ENCODE measurements at places on chromosomes 7 and 10.

- DNase-seq = no peak
These were observed 15.3 kb downstream of the TPK1 start for GRCh38 chr7:144820552-144820951.

- no peak for DNase-seq
These were observed 9.9 kb upstream of the ZC3HAV1 start for GRCh38 chr7:139119486-139119849.

DNA sequence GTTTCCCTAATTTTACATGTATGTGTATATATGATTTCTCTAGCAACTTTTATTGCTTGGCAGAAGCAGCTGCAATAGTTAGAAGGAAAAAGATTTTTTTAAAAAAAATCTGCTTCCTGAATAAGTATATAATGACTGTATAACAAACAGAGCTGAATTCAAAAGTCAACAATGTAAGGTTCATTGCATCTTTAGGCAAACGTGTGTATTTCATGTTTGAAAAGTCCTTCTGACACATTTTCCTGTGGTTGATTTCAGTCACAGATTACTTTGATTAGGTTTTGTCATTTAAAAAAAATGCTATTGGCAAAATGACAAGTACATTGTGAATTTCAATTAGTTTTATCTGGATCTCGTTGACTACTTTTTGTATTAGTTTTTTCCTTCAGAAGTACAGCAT is 231.0 kb downstream of the CSTF2T start:
- DNase-seq = no peak

DNA sequence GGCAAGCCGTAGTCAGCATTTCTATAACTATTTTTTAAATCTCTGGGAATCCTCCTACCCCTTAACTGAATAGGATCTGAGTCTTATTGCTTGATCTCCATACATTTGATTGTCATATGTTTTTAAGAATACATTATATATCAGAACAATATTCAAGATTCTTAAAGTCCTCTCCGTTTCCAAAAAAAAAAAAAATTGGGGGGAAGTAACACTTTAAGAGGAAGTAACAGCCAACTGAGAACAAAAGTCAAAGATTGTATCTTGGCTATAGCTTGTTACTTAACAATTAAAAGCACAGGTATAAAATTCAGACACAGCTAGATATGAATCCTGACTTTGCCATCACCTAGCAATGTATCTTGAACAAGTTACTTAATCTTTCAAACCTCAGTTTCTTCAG is 169.9 kb upstream of the ADO start:
- DNase-seq = no peak

- no peak for DNase-seq
These were observed 358.5 kb downstream of the TFEC start for GRCh38 chr7:115672024-115672423.

DNA sequence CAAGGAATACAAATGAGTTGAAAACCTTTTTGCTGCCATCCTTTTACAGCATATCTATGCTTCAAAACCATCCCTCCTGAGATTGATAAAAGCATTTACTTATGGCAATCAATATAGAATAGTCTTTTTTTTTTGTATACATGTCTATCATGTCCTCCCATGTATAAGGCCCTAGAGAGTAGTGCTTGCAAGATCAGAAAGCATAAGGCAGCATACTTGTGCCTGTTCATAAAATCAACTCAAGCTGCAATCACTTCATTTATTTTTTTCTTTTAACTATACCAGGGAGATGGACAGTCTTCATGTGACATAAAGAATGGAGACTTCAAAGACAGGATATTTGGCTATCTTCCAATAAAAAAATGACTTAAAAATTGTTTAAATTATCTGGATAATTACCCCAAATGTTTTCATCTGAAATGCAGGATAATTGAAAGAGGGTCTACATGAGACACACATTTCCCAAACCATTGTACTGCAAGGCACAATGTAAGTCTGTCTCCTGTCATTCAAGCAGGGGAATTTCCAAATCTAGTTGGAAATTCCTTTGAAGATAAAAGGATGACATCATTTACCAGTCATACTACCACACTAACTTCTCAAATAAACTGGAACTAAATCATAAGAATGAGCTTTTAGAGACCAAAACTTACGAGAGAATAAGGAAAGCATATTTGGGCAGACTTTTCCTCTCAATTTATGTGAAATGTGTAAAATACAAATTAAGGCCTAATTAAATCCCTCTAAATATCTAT is 22.5 kb downstream of the LRRN3 start:
- no peak for DNase-seq

DNA sequence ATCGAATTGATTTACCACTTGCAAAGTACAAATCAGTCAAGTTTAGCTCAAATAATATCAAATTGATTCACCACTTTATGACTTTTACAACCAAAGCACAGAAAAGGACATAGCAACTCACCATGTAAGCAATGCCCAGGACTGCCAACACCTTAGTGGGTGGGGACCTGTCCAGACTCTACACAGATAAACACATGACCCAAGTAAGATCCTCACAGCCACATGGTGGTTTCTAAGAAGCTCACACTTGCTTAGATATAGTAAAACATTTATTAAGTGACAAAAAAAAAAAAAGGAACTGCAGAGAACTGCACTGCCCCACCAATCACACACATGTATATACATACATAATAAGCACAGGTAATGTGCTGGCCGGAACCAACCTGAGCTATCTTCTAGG is 116.2 kb downstream of the SLC25A13 start:
- DNase-seq = no peak

- DNase-seq = no peak
These were observed 311.5 kb downstream of the REEP3 start for GRCh38 chr10:63832686-63833085.

DNA sequence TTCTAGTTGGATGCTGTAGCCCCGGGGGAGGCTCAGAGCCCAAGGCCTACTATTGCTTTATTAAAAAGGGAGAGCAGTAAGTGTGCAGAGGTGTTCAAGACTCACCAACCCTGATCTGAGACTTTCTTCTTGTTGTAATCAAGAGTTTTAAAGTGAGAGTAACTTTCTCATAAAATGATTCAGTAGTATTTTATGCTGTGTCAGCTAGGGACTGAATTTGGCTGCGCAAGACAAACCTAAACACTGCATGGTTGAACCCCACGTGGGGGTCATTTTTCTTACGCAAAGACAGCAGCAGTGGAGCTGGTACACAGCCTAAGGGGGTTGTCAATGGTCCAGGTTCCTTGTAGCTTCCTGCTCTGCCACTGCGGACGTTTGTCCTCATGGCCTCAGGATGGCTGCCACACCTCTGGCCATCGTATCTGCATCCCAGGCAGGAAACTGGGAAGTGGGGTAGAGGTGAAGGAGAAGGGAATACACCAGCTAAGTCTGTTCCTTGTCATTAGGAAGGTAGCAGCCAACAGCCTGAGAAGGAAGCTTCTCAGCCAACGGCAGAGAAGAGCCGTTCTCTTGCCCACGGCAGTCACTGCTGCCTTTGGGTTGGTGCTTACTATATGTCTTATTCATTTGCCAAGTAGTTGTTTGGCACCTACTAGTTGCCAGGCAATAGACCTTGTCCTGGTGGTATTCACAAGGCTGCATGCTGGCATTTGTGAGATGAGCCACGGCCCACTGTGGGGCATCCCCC is 44.7 kb downstream of the ELFN1 start:
- no peak for DNase-seq

DNA sequence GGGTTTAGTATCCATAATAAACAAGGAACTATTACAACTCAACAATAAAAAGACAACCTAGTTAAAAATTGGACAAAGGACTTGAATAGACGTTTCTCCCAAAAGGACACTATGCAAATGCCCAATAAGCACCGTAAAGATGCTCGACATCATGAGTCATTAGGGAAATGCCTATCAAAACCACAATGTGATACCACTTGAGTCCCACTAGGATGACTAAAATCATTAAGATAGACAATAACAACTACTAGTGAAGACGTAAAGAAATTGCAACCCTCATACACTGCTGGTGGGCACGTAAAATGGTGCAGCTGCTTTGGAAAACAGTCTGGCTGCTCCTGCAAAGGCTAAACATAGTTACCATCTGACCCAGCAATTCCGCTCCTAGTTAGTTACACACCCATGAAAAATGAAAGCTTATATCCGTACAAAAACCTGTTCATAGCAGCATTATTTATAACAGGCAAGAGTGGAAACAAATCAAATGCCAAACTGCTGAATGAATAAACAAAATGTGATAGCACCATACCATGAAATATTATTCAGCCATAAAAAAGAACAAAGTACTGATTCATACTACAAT is 17.3 kb downstream of the CCDC3 start:
- DNase-seq = no peak

GRCh38 chr10:101188942-101189341 is 40.3 kb downstream of the LBX1 start:
- DNase-seq = no peak

DNA sequence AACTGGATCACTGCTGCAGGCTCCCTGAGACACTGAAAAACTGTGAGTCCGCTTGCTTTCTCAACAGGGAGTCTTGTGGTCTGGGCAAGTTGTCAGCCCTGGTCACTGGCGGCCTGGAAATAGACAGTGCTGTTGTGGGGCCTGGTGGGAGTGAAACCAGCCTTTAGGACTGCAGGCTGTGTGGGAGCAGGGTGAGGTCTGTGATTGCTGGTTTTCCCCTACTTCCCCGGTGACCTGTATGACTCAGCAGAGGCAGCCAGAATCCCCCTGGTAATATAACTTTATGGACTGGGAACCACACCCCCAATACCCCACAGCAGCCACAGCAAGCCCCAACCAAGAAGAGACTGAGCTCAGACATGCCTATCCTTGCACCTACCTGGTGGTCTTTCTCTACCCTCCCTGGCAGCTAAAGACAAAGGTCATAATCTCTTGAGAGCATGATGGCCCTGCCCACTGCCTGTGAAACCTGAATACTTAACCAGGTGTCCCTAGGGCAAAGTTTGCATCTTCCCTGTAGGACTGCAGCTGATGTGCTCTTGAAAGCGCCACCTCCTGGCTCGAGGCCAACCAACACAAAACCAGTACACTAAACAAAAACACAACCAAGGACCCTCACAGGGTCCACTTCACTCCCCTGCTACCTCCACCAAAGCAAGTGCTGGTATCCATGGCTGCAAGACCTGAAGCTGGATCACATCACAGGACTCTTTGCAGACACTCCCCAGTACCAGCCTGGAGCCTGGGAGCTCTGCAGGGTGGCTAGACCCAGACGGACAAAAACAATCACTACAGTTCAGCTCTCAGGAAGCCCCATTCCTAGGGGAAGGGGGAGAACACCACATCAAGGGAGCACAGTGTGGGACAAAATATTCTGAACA is 7.2 kb upstream of the ADAM22 start:
- no peak for DNase-seq

- DNase-seq = no peak
These were observed 693.9 kb downstream of the PARD3 start for GRCh38 chr10:34121125-34121753.

GRCh38 chr10:75102830-75103673 is 8.4 kb upstream of the SAMD8 start:
- DNase-seq = no peak

- no peak for DNase-seq
These were observed 177.6 kb downstream of the STK31 start for GRCh38 chr7:23887660-23888059.

DNA sequence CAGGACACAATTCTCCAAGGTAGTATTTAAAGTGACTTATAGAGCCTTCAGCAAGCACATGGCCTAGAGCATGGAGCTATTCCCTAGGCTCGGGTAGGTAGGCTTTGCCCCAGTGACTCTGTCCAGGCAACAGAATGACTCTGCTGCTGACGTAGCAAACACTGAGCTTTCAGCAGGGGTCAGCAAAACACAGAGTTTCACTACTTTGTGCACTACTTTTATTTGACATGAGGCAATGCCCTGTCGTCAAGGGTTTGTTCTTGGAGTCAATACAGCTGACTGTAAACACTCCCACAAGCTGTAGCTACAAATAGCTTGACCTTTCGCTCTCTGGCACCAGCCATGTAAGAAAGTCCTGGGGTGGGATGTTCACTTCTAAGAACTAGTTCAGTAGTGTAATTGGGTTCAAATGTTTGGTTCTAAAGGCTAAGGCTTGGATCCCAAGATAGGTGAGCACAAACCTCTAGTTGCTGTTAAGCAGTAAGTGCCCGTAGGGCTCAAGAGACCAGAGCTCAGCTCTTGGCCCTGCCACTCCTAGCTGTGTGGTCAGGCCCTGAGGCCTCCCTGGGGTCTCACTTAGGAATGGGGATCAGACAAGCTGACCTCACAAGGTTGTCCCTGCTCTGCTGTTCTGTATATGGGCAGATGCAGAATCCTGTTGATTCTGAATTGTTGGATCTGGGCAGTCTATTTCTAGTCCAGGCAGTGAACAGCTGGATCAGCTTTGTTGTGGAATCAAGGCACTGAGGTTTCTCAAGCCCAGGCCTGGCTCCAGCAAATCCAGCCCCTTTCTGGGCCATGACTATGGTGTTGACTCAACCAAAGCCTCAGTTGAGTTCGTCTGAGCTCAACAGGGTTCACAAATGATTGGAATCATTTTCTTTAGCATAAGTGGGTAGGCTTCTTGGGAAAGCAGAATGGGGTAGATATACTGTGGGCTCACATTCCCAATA is 10.7 kb downstream of the NODAL start:
- no peak for DNase-seq

DNA sequence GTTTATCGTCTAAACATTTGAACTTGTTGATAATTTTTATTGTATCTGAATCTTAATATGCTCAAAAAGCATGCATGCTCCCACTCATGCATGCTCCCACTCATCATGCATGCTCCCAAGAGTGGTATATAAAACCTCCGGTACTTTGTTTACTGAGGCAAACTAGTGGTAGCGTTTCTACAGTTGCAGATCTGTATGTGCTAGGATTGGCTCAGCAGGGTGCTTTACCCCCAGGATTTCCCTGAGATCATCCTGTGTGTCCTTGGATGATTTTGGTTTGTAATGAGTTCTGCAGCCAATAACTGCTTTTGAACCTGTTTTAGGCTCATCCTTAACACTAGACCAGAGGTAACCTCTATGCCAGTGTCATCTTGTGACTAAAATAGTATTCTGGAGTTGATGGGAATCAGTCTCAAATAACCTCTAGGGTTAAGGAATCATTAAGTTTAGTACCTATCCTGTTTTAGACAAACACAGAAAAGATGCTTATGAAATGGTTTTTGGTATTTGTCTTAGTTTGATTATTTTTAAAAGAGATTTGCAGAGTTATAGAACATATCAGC is 40.4 kb downstream of the PHTF2 start:
- DNase-seq = no peak

DNA sequence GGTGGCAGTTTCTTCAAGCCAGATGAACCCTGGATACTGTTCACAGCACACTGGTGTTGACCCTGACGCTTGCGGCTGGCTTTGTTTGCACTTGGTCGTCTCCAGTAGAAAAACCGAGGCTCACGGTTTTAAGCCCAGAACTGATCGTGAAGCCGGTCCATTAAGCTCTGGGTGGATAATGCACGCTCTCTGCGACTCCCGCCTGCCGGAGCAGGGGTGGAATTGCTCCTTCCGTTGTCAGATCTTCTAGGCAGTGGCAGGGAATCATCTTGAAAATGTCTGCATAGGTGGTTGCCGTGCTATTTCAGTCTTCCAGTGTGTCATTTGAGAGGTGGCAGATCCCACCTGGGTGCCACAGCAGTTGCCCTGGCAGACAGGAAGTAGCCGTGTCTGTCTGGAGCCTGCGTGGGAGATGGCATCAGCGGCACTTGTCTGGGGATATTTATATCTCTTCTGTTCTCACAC is 35.9 kb upstream of the AP5Z1 start:
- DNase-seq = no peak

- no peak for DNase-seq
These were observed 172.0 kb upstream of the YAE1 start for GRCh38 chr7:39394105-39394680.
